NCI-H1092 treated with DMSO at 0.1 percent for 48 hours (cell line): ENCODE measurements at places on chromosomes 7 and 10.

DNA sequence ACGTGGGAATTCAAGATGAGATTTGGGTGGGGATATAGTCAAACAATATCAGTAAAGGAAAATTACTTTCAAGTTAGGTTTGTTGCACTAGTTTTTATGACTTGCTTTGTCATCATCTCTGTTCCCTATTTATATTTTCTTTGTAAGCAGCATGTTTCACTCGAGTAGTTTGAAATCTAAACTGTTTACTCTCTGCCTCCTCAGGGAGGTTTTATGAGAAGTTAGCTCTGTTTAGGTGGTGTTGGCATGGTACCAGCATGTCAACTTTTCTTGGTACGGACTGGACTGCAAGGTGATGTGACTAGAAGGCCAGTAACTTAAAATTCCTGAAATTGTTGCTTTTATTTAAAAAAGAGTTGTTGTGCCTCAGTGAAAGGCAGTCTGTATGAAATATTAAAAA, 59.2 kb upstream of the MTPN start:
- no peak for DNase-seq

DNA sequence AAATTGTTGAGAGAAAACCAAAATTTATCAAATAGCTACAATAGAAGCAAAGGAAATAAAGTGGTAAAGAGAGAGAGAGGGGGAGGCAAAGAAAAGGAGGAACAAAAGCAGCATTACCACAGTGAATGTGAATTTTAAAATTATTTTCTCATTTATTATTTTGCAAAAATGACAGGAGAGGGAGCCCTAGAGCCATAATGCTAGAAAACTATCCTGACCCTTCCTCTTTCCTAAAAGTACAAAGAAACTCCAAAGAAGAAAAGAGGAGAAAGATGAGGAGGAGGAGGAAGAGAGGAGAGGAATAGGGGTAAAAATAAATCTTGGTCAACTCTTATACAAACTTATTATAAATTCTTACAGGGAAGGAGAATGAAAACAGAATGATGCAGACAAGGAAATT, 921.5 kb downstream of the NRG3 start:
- DNase-seq = no peak

- no peak for DNase-seq
These were observed 258.2 kb upstream of the NPY start for GRCh38 chr7:24025765-24026164.

GRCh38 chr10:70376436-70377378, 5.7 kb downstream of the LRRC20 start:
- DNase-seq = no peak

GRCh38 chr10:61211468-61211867, 241.7 kb downstream of the TMEM26 start:
- no peak for DNase-seq

DNA sequence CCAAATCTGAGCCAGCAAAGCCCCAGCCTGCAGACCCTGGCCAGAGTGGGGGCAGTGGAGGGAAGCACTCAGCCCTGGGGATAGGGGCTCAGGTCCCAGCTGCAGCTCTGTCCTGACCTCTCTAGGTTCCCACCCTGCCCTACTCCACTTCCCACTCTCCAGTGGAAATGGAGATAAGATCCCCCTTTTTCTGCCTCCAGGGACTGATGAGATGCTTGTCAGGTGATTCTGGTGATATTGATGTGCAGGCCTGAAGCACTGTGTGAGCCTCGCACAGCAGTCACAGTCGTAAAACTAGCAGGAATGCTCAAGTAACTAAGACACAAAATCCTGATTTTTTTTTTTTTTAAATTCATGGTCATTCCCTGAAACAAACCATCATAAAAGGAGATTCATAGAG, 55.0 kb upstream of the BTBD16 start:
- DNase-seq = no peak

DNA sequence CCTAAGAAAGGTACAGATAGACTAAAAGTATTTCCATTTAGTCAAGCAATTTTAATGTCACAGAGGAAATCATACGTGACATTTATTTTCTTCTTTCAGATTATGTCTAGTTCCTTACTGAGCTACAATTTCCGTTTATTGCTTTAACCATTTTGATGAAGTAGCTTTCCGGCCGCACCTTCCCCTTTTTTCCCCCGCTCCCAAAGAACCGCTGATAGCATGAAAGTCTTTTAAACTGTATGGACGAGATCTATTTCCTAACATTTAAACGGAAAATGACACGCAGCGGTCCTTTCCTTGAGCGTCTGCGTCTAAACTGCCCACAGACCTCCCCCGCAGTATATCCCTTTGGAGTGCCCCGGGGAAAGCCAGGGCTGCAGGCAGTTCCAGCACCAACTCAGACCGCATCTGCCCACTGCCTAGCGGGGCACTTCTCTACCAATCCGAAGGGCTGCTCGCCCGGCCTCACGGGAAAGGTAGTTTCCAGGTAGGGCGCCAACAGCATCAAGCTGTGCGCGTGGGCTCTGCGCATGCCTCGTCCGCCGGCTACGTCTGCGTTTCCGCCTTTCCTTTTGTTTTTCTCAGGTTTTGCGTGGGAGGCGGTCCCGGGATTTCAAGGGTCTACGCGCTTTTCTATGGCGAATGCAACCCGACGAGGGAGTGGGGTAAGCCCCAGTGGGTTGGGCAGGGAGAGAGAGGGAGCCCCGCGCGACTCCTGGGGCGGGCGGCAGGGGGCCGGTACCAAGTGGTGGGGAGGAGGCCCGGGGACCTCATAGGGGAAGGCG, at the start of gene ZNF33A:
Gene ZNF33A (plus strand): TSS at position 557 of the 785 bp plus-strand sequence. CDS start 1,667 bp downstream, outside the sequence.
- peak; percentile 91 for DNase-seq

DNA sequence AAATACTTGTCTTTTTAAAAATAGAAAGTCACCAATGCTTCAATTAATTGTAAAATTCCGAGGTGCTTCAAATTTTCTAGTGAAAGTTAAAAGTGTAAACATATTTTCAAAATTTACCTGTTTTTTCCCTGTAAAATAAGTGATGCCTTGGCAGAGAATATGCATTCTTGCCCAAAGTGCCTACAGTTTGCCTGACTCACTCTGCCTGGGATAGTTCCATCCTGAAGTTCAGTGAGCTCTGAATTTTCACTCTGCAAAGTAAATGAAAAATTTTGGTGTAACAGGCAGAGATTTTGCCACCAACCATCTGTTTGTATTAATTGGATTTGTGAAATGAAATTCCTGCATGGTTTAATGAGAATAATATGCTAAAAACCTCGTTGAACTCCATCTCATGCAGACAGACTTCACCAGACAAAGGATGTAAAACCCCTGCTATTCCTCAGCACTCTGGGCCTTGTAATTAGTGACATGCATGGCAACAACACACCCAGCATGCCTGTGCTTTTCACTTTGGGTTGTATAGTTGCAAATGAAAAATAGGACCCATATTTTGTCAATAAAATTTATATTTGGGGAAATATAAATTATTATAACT, 117.4 kb upstream of the GNAI1 start:
- no peak for DNase-seq

GRCh38 chr10:94299417-94299816, 63.3 kb downstream of the NOC3L start:
- no peak for DNase-seq

DNA sequence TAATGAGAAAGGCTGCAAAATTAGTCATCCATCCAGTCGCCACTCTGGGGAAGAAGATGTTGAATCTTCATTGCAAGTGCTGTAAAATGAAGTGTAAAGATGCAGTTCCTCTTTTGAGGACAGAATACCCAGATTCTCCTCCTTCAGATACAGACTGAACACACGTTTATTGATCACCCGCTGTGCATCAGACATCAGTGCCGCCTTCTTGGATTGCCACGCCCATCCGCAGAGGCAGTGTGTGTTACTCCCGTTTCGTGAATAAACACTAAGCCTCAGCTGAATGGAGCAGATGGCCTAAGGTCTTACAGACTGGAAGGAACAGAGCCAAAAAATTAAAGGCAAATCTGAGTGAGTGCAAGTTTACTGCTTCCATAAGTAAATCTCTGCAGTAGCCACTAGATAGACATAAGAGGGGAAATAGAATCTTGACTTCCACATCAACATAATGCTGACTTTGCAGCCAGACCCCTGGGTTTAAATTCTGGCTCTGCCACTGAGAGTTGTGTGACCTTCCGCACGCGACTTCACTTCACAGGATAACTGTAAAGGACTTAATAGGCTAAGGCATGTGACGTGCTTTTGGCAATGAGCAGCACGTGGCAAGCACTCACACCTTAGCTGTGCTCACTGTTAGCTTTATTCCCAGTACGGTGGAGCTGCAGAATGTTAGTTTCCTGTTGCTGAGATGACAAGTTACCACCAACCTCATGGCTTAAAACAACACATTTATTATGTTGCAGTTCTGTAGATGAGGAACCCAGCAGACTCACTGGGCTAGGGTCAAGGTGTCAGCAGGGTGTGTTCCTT, 285.9 kb downstream of the CELF2 start:
- no peak for DNase-seq

GRCh38 chr10:70234668-70235447, 1.6 kb upstream of the PPA1 start:
- DNase-seq = no peak

GRCh38 chr7:2330493-2330892, 16.3 kb upstream of the SNX8 start:
- DNase-seq = no peak

DNA sequence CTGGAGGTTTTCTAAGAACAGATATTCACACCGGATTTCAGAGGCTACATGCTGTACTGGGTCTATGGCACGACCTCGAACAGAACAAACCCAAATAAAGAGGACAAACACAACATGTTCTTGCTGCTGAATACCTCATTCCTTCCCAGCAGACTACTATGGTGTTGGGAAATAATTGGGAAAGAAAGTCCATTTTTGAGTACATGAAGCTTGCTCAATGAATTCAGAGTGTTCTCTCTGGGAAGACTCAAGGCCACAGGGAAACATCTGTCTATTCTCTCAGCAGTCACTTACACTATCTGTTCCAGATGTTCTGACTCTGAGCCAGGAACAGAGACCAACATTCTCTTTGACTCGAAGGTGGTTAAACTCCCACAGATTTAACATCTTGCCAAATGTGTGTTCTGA, 30.9 kb downstream of the LAMB1 start:
- DNase-seq = no peak

DNA sequence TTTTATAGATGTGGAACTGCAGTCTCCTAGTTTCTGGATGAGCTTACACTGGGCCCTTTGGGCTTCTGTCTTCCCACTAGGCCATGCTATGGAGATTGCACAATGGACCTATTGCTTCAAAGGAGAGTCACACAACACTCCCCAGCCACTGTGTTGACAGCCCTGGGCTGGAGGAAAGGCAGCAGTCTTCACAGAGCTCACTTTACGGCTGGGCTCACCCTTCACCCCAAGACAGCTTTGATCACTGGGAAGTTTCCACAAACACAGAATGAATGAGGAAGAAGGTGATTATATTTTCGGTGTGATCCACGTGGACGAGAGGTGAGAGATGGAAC, 92.7 kb upstream of the GDF10 start:
- DNase-seq = no peak

- no peak for DNase-seq
These were observed 96.6 kb upstream of the CACUL1 start for GRCh38 chr10:118851062-118852035.

GRCh38 chr10:75115137-75115536, 3.7 kb downstream of the SAMD8 start:
- no peak for DNase-seq

DNA sequence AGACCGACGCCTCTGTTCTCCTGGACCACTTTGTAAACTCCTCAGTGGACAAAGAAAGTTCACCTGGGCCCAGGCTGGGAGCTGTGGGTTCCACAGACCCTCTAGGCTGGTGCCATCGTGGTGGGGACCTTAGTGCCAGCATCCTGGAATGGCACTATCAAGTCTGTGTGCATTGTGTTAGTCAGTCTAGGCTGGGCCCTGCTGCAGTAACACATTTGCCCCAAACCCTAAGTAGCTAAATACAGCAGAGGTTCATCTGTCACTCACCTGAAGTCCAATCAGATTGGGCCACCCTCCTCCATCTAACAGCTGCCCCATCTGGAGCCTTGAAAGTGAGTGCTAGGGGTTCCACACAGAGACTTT, 110.8 kb downstream of the RGS10 start:
- no peak for DNase-seq

DNA sequence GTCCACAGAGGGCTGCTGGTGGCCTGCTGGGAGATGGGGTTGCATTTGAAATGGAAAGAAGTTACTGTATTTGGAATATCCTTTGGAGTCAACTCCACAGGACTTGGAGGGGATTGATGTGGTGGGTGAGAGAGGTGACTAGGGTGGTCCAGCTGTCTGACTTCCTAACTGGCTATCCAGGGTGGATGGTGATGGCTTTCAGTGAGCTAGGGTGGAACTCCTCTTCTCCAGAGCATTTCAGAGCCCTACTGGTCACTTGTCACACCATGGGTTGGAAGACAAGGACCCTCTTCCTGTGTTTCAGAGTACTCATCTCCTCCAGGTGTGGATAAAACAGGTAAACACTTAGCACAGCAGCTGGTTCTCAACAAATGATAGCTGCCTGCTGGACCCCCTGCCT, 3.3 kb upstream of the ADAMTS14 start:
- DNase-seq = no peak

GRCh38 chr7:79405368-79405767, 48.1 kb downstream of the MAGI2 start:
- no peak for DNase-seq

DNA sequence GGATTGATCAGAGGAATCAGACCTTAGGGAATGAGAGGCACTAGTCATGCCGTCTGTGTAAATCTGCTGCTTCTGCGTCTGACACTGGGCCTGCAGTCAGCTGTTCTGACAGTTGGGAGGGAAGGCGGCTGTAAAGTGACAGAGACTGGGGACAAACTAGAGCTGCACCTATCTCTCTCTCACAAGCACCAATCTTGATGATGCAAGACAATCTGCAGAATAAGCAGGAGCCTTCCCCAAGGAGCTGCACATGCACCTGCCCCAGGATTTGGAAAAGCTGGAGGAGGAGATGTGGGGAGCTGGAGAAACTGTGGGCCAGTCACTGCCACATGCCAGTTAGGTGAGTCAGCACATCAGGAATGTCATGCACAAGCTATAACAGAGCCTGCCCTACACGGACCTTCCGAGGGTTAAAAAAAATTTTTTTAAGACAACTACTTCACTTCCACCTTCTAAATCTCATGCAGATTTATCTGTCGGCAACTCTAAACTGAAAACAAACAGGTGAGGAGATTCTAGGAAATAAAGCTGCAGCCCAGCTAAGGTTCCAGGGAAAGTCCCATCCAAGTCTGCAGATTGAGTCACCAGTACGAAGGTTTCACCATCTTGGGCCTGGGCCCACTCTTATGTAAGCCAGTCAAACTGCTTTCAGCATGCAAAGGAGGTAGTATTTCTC, 39.2 kb downstream of the ENO4 start:
- no peak for DNase-seq

- no peak for DNase-seq
These were observed 122.3 kb downstream of the TRIL start for GRCh38 chr7:28835800-28836199.

- DNase-seq = peak; percentile 27
These were observed at the start of gene GRID1 for GRCh38 chr10:86366033-86366901. GRID1 (minus strand) TSS chr10:86366795.

- DNase-seq = no peak
These were observed 6.6 kb upstream of the INTS1 start for GRCh38 chr7:1510780-1511154.

GRCh38 chr10:117135480-117136140, 2.5 kb downstream of the VAX1 start:
- DNase-seq = no peak

- DNase-seq = peak; percentile 1
These were observed 303.7 kb downstream of the PRPF18 start for GRCh38 chr10:13890233-13891127.

- peak; percentile 58 for DNase-seq
These were observed 490 bp downstream of the CADPS2 start for GRCh38 chr7:122885583-122886356.
